HCEC 1CT (cell line): ENCODE measurements at places on chromosomes 5 and 9.

- DNase-seq: no peak
Observed at GRCh38 chr5:16776611-16777251, 159.4 kb downstream of the MYO10 start.

DNA sequence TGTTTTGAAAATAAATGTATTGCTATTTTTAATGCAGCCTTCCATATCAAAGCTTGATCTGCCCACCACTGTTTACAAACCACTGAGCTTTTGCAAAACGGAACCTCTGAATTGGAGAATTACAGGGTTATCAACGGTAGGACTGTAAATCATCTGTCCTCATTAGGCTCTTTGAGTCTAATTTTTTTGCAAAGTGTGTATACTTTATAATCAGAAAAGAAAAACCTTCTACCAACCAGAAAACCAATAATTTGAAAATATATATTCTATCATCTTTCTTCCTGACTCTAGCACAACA, 6.8 kb upstream of the SLC2A8 start:
- DNase-seq: no peak

DNA sequence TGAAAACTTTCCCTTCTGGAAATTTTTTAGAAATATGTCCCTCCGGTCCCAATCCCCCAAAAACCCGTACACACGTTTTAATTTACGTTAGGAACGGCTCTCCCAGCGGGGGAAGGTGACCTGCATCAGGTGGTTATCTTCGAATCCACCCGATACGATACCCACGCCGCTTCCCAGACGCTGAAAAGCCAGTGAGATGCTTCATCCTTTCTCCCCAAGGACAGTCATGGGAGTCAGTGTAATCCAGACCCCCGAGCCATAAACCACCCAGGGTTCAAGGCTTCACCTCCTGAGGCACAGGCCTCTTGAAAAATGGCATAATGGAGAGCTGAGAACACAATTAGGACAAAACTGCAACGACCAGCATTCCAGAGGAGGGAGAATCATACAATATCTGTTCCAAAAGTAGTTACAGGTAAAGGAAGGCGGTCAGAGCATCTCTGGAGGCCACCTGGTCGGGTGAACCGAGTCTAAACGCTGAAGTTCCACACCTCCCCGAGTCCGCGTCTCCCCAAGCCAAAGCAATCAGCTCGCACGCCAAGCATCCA, 857 bp downstream of the FAM169A start:
- DNase-seq: no peak

- DNase-seq: no peak
Observed at GRCh38 chr5:88688984-88689667, 193.9 kb downstream of the MEF2C start.

DNA sequence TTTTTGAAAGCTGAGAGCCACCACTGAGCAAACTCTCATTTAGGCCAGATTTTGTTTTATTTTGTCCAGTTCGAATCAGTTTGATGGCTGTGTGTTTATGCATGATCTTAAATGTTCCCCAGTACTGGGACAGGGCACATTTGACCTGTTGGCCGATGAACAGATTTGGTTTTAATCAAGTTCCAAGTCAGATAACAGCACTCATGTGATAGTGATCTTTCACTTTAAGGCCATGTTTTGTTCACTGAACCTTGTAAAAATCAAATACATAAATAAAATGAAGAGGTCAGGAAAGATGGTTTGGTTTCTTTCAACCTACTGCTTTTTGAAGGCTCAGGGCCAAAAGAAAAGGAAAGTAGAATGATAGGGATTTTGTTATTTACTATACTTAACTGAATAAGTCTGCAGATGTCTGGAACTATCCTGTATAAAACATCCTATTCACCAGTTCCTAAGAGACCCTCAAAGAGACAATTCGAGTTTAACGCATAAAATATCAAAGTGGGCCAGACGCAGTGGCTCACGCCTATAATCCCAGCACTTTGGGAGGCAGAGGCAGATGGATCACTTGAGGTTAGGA, 77.2 kb downstream of the PGM5 start:
- DNase-seq: no peak
